ENCODE measurements at places on chromosomes 1 and 21.

GRCh38 chr1:30739601-30740000 lies 16.2 kb upstream of the MATN1 start:
- no peak for DNase-seq

DNA sequence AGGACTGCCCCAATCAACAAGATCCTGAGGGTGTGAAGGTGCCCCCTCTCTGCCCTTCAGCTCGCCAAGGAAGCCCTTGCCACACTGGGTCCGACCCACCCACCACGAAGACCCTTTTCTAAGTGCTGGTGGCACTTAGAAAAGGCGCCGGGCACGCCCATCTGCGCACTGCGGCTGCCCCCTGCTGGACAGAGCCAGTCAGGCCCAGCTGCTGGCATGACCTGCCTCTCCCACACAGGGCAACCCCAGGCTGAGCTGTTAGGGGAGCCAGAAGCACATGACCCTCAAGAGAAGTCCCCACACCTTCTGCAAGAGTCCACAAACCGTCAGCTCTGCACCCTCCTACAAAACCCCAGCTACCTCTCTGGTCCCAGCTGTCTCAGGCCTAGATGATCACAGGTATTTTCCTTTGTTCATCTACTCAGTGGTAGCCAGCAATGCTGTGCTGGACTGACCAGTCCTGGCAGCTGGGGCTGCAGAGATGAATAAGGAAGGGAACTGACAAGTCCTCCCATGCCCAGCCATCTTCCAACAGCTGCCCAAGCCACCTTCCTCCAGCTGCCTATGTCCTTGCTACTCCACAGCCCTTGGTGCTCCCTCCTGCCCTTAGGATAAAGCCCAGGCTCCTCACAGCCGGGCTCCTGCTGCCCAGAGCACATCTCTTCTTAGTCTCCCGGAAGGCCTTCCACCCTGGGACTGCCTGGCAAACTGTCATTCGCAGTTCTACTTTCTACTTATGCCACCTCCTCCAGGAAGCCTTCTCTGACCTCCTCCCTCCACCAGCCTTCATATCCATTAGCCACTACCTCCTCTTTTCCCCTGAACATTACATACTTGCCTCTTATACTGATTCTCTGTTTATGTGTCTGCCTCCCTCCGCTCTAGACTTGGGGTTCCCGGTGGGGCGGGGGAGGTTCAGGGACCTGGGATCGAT lies 39.8 kb upstream of the ZC3H12A start:
- DNase-seq: peak; percentile 21

DNA sequence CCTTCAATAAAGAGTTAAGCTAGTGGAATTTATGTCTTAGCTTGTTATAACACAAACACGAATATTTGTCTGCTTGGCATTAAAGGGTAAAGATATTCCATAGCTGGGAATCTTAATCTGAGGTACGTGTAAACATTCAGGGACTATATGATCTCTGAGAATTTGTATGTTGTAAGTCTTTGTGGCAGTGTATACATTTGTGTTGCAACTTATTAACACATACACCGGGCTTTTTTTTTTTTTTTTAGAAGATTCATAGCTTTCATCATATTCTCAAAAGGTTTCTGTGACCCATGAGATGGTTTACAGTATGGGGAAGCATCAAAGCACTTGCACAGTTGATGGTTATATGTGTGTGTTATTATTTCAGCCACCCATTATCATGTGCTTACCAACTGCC lies 3.0 kb downstream of the GGPS1 start:
- DNase-seq: no peak

GRCh38 chr1:202243006-202243405 lies 49.4 kb downstream of the LGR6 start:
- DNase-seq: no peak

DNA sequence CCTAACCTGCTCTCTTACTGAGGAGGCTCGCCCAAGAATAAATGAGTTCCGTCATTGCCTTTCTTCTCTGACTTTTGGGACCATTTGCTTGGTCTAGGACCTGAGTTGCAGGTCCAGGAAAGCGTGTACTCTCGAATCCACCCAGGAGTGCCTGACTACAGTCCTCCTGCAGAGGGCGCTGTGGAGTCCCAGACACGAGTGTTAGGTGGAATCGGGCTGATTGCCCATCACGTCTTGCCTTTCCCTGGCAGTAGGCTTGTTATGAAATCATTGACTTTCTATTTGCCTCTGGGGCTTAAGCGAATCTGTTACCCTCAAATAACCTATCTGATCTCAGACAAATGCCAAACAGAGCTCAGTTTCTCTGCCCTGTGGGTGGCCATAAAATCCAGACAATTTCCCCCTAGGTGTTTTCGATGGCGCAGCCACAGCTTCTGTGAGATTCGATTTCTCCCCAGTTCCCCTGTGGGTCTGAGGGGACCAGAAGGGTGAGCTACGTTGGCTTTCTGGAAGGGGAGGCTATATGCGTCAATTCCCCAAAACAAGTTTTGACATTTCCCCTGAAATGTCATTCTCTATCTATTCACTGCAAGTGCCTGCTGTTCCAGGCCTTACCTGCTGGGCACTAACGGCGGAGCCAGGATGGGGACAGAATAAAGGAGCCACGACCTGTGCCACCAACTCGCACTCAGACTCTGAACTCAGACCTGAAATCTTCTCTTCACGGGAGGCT lies at the start of gene IL20:
TSS of gene IL20 (plus strand) at position 685 of the 733 bp plus-strand sequence. CDS start 230 bp downstream, outside the sequence.
- peak; percentile 82 for DNase-seq

DNA sequence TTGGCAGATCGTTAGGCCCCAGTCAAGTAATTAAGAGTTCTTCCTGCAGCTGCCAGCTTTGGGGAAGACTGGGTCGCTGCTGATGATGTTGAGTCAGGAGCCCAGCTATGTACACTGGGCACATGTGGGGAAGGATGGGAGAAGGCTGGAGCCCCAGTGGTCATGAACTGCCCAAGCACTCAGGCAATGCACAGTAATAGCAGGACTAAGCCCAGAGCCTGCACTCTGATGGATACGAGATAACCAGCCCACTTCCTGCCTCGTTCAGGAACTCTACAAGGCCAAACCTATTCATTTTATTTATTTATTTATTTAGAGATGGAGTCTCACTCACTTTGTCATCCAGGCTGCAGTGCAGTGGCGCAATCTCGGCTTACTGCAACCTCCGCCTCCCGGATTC lies 81.1 kb upstream of the BTG3 start:
- DNase-seq: no peak

- no peak for DNase-seq
These were observed 362.6 kb upstream of the ADGRL4 start for GRCh38 chr1:79369091-79369490.

DNA sequence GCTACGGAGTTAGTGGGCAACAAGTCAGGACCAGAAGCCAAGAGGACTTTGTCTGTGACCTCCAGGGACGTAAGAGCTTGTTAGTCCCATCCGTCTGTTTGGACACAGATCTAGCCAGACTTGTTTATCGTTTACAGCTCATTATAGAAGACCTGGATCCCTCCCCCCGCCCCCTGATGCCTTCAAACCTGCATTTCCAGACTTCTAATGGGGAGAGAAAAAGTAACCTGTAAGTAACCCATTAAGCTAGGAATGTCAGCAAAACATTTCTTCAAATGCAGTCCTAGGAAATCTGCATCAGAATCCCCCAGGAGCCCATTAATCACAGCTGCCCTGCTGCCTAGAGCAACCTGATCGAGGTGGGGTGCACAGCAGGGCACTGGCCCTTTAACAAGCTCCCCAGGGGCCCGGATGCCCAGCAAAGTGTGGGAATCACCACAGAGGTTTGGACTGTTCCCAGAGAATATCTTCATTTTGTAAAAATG lies 1.4 kb upstream of the MAD2L2 start:
- no peak for DNase-seq

GRCh38 chr21:43657355-43658087 lies 1.8 kb downstream of the HSF2BP start:
- no peak for DNase-seq

GRCh38 chr1:116871779-116872146 lies 38.0 kb upstream of the PTGFRN start:
- DNase-seq: no peak

DNA sequence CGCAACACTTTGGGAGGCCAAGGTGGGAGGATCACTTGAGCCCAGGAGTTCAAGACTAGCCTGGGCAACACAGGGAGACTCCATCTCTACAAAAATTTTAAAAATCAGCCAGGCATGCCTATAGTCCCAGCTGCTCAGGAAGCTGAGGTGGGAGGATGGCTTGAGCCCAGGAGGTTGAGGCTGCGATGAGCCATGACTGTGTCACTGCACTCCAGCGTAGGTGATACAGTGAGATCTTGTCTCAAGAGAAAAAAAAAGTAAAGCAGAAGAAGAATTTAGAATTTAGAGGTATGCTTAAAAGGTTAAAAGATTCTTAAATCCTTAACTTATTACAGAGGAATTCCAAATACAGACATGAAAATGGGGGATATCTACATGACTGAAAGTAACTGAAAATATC lies 79.5 kb downstream of the SMYD3 start:
- DNase-seq: no peak

- DNase-seq: no peak
These were observed 138.0 kb downstream of the TRABD2B start for GRCh38 chr1:47859092-47859743.

- no peak for DNase-seq
These were observed 13.9 kb downstream of the CRYBG2 start for GRCh38 chr1:26340047-26340481.

GRCh38 chr21:25396135-25396711 lies 211.1 kb downstream of the MRPL39 start:
- DNase-seq: peak; percentile 22

- DNase-seq: no peak
These were observed 713.4 kb downstream of the PTPRU start for GRCh38 chr1:29949676-29950075.

- no peak for DNase-seq
These were observed 12.2 kb downstream of the SPATA46 start for GRCh38 chr1:162364498-162364897.

DNA sequence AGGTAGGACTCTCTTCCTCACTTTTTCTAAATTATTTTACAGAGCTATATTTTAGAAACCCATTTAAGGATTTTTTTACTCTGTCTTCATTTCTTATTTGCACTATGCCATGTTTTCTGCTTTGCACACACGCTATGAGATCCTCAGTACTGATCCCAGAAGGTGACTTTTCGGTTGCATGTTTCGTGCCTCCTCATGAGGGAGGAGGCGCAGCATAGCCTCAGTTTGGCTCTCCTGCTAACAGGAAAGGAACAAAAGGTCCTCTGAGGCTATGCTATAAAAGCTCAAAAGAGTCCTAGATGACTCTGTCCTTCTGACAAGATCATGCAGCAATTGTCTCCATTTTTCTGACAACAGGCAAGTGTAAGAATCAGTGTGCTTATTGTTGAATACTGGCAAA lies 189.7 kb downstream of the GPR52 start:
- DNase-seq: no peak

GRCh38 chr1:94970783-94971182 lies 43.9 kb upstream of the CNN3 start:
- no peak for DNase-seq

- no peak for DNase-seq
These were observed 184.6 kb upstream of the OLFM3 start for GRCh38 chr1:102181341-102181740.

DNA sequence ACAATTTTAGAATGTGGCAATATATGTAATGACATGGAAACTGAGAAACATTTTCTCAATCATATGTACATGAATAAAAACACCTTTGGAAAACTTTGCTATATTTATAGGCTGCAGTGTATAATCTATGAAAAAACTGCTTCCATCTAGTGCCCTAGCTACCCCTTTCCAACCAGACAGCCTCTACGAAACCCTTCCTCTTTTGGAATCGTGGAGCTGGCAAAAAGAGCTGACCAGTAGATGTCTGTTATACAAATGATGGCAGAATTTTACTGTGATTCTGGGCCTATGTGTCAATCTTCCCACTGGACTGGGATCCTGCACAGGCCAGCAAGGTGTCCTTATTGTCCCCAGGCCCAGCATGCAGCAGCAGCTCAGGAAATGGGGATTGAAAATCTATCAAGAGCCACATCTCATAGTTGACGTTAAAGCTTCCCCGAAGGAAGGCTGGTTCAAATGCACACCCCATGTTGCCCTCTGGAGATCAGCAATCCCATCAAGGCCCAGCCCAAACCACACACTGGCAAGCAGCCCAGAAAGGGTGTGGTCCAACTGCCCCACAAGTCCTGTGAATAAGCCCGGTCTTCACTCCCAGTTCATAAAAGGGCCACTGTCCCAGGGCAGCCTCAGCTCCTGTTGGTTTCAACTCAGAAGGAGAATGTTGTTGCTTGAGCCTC lies 8.8 kb upstream of the FAM20B start:
- DNase-seq: no peak

DNA sequence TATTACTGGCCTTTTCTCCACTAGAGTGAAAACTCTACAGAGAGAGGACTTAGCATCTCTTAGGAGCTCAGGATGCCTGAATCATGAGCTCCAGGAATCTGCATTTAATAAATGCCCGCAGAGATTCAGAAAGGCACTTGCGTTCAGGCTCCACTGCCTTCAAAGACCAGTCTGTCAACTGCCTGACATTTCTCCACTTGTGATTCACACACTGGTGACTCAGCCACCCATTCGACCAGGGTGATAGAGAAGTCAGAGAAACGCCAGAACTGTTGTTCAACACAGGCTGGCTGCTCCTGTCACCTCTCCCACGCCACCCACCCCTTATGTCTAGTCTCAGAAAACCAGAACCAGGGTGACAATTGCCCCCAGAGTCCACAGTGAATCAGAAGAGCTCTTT lies 26.9 kb upstream of the LBR start:
- peak; percentile 63 for DNase-seq

DNA sequence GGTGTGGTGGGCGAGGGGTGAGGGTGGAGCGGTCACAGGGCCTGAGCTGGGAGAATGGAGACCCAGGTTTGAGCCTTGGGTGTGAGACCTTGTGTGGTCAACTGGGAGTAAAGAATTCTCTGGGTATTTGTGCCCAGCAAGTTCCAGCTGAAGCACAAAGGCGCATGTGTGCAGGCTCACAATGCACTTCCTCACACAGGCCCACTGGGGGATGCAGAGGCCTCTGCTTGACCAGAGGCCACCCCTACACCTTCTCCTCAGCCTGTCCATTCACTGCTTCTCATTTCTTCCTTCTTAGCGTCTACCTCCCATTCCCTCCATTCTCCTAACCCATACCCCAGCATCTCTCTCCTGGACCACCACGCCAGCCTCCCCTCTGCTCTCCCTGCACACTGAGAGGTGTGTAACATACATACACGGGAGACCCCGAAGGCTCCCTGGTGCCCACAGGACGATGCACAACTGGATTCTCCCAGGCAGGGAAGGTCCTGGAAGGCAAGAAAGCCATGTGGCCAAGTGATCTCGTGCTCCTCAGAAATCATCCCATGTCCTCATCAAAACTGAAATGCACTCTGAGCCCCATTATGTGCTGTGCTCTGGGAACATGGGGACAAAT lies 12.3 kb upstream of the TTC39A start:
- DNase-seq: no peak

GRCh38 chr1:185813401-185813979 lies 79.3 kb downstream of the HMCN1 start:
- DNase-seq: no peak

DNA sequence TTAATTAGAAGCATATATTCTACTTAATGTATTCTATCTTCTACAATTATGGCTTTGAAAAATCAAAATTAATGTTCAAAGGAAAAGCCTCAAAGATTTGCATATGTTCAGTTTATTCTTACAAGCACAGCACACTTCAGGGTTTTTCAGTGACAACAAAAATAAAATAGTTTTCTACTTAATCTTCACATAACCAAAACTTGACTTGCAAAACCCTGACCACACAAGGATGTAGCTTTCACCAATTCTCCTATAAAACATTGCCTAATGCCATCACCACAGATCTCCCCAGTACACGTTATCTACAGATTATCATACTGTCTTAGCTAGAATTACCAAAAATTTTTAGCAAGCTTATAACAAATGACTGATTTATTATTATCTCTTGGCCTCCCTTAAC lies 23.3 kb downstream of the LPAR3 start:
- DNase-seq: no peak

- no peak for DNase-seq
These were observed 1.2 kb downstream of the HES4 start for GRCh38 chr1:998745-998994.

Measured in stimulated activated CD8-positive, alpha-beta memory T cell treated with anti-CD3 and anti-CD28 coated beads, Interleukin-4, amount 100 ng/mL, for 4 hours (primary cell).